ENCODE measurements at places on chromosomes 12 and 14.
A peak's percentile ranks its signal among the peaks of the same experiment; 100 is the strongest.

GRCh38 chr14:61444215-61444768 is 122.9 kb downstream of the PRKCH start:
- no peak for DNase-seq

DNA sequence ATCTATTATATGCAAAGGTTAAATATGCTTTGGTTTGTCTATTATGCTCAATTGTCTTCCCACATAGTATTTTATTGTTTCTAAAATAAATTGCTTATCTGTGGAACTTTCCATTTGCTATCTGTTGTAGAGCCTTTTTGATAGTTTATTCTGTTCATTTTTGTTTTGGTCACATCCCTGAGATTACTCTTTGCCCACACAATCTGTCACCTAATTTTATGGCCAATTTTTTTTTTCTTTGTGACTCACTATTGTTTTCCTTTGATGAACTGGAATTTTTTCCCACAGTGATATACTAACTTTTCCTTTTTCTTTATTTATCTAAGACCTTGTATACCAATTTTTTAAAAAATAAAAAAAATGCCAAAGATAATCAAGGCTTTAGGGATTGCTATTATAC is 61.1 kb downstream of the RASSF9 start:
- DNase-seq = no peak

DNA sequence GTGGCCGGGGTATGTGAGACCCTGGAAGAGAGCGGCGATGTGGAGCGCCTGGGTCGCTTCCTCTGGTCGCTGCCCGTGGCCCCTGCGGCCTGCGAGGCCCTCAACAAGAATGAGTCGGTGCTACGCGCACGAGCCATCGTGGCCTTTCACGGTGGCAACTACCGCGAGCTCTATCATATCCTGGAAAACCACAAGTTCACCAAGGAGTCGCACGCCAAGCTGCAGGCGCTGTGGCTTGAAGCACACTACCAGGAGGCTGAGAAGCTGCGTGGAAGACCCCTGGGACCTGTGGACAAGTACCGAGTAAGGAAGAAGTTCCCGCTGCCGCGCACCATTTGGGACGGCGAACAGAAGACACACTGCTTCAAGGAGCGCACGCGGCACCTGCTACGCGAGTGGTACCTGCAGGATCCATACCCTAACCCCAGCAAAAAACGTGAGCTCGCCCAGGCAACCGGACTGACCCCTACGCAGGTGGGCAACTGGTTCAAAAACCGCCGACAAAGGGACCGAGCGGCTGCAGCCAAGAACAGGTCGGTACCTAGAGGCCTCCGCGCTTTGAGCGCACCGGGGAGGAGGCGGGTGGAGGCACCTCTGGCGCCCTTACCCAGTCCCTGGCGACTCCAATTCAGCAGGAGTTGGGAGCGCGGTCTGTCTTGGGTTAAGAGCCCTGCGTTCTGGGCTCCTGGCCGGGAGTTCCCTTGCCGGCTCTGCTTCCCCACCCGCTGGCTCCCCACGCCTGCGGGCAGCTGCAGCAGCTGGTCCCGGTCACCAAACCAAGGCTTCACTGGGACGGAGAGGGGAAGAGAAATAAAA is 700 bp downstream of the SIX6 start:
- no peak for DNase-seq

DNA sequence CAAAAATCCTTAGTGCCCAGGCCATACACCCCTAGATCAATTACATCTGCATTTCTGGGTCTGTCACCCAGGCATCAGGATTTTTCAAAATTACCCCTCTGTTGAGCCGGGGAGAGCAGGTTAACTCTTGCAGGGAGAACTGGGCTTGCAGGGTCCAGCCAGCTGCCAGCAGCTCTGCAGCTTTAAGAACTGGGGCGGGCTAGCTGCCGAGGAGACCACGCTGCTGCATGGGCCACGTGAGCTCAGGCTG is at the start of gene DGLUCY:
Gene DGLUCY, plus strand, starts transcription at position 245 of the 250 bp plus-strand sequence. CDS start 46,222 bp downstream, outside the sequence.
- peak; percentile 80 for DNase-seq

DNA sequence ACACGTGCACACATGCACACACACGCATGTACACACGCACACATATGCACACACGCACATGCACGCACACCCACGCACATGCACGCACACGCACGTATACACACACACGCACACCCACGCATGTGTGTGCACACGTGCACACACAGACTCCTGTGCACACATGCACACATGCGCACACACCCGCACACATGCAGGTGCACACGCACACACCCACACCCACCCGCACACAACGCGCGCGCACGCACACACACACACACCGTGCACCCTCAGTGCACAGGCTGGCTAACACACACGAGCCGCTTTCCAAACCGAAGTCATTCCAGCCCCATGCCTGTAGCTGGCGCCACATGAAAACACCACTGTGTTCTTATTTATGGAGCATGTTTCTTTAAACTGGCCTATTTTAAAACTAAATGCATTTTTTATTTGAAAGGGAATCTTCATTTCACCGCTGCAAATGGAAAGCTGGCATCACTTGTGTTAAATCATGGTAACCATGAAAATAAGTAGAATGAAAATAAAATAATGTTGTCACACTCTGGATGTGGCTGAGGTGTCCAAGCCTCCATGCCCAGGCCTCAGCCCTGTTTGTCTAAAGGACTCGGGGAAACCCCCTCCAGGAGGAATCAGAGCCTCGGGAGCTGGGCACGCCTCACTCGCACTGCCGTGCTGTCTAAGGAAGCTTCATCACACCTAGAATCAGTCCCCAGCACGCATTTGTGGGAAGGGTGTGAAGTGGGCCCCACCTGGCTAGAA is 45.1 kb downstream of the GALNT9 start:
- peak; percentile 72 for DNase-seq

- DNase-seq = no peak
Measured at GRCh38 chr14:37992499-37992898, 215.2 kb upstream of the SSTR1 start.

DNA sequence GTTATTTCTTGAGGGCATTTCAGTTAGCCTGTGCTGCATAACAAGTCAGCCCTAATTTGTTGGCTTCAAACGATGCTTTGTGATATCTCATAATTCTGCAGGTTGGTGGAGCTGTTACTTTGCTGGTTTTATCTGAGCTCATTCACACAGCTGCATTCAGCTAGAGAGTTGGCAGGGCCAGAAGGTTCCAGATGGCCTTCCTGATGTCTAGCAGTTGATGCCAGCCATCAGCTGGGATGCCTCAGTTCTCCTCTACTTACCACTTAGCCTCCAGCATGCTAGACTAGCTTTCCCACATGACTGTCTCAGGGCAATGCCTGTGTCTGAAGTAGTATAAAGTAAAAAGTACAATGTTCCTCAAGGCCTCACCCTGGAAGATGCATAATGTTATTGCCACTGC is 130.6 kb downstream of the SLC35F4 start:
- no peak for DNase-seq

DNA sequence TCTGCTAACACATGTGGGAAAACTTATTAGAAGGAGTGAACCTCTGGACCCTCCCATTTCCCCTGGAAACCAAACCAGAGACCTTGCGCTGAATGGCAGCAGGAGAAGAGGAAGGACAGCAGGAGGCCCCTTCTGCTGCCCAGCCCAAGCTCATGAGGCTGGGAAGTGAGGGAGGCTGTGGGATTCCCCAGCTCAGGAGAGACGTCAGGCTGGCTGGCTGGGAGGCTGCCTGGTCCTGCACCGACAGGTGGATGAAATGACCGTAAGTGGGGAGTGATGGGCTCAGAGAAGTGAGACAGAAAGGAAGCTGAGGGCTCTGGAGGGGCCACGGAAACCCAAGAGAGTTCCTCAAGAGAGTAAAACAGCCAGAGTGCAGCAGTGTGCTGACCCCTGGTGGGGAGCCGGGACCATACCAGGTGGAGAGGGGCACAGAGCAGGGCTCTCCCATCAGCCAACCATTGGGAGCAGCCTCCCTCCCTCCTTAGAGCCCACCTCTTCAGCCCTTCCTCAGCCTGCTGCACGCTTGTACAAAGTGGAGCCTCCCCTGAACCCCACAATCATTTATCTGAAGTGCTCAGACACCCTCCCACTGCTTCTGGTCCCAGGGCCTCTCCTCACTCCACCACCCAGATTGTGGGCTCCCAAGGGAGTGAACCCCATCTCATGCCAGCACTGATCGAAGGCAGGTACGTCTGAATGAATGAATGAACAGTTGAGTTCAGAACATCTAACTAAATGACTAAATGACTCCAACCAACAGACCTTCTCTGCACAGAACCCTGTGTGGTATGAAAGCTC is 14.0 kb downstream of the TAMALIN start:
- DNase-seq = peak; percentile 52

DNA sequence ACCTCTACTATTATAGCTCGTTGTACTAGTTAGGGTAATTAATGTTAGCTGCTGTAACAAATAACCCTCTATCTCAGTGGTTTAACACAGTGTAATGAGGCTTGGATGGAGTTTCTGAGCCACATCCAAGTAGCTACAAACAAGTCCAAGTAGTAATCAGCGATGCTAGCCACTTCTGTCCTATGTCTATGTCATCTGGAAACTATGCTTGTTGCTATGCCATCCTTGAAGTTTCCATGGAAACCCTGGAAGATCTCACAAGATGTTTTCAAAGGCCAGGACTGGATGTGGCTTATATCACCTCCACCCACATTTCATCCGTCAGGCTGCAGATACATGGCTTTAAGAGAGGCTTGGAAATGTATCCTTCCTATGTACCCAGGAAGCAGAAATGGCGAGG is 422.1 kb downstream of the AACS start:
- no peak for DNase-seq

GRCh38 chr14:41608681-41609390 is 2.2 kb downstream of the LRFN5 start:
- no peak for DNase-seq

- no peak for DNase-seq
Measured at GRCh38 chr12:49598527-49598926, 6.9 kb downstream of the FAM186B start.

- peak; percentile 37 for DNase-seq
Measured at GRCh38 chr12:123075646-123076171, 75.2 kb downstream of the PITPNM2 start.

- no peak for DNase-seq
Measured at GRCh38 chr12:12934556-12934955, 17.4 kb downstream of the GPRC5D start.

DNA sequence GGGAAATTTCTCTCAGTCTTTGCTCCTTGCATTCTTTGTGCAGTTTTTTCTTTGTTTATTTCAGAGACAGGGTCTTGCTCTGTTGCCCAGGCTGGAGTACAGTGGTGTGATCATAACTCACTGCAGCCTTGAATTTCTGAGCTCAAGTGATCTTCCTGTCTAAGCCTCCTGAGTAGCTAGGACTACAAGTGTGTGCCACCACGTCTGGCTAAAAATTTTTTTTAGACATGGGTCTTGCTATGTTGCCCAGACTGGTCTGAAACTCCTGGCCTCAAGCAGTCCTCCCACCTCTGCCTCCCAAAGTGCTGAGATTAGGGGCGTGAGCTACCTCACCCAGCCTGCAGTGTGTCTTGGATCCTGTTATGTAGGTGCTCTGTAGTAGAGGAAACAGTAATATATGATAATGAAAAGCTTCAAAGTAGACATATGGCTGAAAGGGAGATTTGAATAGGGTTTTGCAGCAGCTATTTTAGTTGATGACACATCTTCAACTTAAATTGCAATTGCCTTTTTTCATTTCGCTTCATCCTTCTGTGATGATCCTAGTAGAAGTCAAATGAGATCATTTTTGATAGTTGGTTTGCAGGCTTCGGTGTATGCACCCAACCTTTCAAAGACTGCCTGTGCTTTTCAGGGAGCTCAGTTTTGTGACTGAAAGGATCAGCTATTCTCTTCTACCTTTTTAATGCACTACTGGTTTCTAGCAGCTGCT is 75.4 kb downstream of the FUT8 start:
- no peak for DNase-seq

- no peak for DNase-seq
Measured at GRCh38 chr12:1799051-1799881, 21.1 kb upstream of the LRTM2 start.

GRCh38 chr14:63795532-63795931 is 57.3 kb upstream of the SYNE2 start:
- no peak for DNase-seq

All from kidney tubule cell (primary cell).